ENCODE measurements at places on chromosomes 5 and 9.

GRCh38 chr9:3292311-3292710 lies 233.5 kb downstream of the RFX3 start:
- DNase-seq = no peak

DNA sequence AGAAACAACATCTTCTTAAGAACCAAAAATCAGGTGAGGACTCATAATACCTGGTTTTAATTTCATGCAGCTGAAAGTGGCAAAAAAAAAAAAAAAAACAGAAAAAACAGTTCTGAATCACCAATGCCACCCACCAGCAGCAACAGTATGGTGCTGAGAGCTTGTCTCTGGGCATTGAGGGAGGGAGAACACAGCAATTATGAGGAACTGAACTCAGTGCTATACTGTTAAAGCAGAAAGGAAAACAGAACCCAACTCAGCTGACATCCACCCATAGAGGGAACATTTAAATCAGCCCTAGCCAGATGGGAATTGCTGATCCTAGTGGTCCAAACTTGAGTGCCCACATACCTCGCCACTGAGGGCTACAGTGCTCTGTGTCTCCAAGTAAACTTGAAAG lies 657.9 kb downstream of the ACTL7B start:
- no peak for DNase-seq

GRCh38 chr5:89447027-89447426 lies 564.0 kb upstream of the MEF2C start:
- no peak for DNase-seq

- DNase-seq = no peak
Measured at GRCh38 chr5:151110992-151111391, 30.2 kb upstream of the TNIP1 start.

DNA sequence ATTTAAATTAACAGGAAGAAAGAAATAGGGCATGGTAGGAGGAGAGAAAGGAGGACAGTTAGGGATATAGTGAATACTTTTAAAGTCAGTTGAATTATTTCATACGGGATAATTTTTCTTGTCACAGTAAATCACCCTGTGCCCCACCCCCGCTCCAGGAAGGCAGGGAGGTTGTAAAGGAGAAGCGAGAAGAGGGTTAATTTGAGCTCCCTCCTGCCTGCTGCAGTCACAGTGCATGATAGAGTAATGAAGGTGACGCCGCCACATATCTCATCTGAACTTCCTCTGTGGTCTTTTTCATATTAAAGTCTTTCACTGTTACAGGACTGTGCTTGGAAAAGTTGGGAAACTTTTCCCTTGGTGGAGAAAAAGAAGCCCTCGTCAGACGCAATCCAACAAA lies 896 bp upstream of the PCSK5 start:
- no peak for DNase-seq

DNA sequence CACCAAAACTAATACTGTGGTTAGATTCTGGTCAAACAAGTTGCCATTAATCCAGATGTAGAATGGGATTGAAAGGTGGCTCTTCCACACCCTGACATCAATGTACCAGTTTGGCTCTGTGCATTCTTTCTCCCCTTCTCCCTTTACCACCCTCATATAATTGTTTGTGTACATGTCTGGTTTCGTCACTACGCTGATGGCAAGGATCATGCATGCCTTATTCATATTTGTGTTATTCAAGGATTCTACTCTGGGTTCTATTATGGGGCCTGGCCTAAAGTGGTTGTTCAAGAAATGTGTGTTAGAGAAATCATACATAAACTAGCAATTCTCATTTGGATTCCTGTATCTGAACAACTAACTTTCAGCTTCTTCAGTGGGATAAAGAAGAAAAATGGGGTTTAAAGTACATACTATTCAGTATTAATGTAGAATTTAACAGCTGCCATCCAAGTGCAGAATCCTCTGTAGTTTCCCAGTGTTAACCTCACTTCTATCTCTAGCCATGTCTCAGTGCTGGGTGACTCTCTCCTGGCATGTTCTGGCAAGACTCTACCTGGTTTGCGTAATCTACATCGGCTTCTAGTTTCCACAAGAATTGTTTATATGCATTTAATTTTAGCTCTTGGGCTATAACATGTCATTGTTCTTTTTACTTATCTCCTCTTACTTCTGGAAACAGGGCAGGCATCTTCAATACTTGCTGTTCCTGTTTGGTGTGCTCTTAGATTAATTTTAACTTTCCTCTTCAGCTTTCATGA lies 27.9 kb upstream of the CDKN2B start:
- no peak for DNase-seq

DNA sequence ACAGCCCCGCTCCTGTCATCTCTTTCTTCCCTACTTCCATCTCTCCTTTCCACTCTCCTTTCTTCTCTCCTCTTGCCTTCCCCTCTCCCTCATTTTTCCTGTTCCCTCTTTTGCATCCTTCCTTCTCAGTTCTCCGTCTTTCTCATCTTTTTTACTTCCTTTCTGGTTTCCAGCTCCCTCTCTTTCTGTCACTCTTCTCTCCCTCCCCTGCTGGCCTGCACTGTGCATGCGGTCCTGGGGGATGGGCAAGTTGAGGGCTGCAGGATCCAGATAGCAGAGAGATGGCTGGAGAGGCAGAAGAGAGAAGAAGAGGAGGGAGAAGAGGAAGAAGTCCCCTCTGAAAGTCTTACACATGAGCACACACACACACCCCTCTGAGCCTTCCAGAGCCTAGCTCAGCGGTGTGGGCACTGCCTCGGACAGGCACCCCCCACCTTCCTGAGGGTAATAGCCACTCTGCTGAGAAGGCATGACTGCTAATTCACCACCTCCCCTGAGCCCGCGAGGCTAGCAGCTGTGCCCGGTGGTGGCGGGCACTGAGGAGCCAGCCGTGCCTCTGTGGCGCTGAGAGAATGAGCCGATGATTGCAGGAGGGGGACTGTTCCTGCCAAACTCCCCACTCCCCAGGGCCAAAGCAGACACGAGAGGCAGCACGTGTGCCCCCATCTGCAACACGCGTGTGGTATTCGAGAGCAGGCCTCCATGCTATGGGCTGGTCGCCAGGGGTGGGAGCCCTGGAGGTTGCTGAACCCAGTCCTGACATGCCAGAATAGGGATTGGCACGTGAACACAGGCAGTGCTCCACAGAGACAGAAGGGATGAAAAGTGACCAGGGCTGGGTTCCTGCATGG lies 3.7 kb upstream of the CAMK2A start:
- no peak for DNase-seq

DNA sequence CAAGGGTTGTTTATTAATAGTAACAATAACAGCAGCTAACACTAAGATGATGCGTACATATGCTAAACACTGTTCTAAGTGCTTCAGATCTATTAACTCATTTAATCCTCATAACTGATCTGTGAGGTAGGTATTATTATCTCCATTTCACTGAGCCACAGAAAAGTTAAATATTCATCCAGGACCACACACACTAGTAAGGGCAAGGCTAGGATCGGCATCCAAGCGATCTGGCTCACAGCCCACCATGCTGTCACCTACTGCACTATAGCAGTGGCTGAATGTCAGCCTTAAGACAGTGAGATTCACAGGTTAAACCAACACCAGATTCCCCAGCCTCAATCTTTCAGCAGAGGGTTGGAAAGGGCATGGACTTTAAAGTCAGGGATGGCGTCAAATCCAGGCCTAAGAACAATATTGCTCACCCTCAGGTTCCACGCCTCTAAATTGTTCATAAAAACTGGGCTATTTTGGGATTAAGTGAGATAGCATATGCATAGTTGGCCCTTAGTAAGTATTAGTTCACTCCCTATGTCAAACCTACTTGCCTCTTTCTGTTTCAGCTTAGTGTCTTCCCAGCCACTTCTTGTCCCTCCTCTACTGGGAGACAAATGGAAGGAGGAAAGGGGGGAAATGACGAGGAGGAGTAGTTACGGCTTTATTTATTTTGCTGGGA lies 150.8 kb downstream of the MAPKAP1 start:
- DNase-seq = no peak

- peak; percentile 50 for DNase-seq
Measured at GRCh38 chr9:35051069-35051967, 21.1 kb downstream of the VCP start.

DNA sequence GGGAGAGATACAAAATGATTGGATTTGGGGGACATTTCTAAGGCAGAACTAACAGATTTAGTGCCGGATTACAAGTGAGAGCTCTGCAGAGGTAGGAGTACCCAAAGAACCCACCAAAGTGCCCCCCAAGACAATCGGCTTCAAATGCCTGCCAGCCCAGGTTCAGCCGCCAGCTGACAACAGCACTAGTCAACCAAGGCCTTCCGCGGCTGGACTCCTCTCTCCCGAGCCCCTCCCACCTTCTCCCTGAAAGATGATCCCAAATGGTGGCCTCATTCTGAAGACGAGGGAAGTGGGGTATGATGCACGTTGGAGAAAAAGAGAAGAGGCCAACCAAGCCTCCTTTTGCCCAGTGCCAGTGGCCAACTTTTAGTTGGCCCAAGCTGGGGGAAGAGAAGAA lies 210.4 kb upstream of the SLC30A5 start:
- no peak for DNase-seq

GRCh38 chr5:761854-762710 lies 22.4 kb downstream of the ZDHHC11B start:
- no peak for DNase-seq

DNA sequence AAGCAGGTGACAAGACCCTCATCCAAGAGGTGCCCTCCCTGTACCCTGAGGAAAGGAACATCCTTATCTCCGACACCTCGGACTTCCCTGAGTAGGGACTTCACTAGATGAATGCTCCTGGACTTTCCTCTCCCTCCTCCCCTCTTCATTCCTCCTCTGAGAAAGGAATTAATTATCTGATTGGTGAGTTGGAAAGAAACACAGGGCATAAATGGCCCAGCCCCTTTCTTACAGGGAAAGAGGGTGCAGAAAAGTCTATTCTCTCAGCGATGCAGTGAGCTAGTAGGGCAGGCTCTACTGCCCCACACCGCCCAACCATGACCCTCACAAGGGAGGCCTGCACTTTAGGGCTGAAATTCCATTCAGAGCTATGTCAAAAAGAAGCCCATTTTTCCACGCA lies 87.5 kb downstream of the TTC39B start:
- no peak for DNase-seq

Data from CD4-positive, alpha-beta memory T cell (primary cell).